Gastroesophageal sphincter (tissue), 4 donors: ENCODE measurements at places on chromosomes 5 and 9.

GRCh38 chr5:7877851-7878250 is 8.9 kb downstream of the MTRR start:
- ATAC-seq = no peak

DNA sequence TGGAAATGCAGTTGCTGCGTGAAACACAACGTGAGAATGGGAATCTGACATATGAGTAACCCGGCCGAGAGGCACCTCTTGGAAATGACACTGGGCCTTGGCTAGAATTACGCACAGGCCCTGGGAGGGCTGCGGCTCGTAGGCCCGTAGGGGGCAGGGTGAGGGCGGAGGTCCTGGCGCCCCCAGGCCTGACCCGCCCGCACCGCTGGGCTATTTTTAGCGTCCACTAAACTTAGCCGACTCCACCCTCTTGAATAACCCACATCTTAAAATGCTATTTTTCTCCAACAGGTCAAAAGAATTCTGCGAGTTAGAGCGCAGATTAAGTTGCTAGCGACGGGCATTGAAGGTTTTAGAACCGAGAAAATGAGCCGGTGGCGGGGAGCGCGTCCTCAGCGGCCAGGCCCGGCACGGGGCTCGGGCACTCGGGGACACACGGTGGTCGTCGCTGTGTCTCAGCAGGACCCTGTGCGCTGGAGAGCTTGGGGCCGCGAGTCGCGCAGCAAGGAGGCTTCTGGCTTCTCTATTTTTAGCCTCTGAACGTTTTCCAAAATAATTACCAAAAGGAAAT is 168.5 kb downstream of the AUH start:
- peak; percentile 84 for ATAC-seq

- no peak for ATAC-seq
Measured at GRCh38 chr5:164600274-164600673, 1094.9 kb downstream of the MAT2B start.

DNA sequence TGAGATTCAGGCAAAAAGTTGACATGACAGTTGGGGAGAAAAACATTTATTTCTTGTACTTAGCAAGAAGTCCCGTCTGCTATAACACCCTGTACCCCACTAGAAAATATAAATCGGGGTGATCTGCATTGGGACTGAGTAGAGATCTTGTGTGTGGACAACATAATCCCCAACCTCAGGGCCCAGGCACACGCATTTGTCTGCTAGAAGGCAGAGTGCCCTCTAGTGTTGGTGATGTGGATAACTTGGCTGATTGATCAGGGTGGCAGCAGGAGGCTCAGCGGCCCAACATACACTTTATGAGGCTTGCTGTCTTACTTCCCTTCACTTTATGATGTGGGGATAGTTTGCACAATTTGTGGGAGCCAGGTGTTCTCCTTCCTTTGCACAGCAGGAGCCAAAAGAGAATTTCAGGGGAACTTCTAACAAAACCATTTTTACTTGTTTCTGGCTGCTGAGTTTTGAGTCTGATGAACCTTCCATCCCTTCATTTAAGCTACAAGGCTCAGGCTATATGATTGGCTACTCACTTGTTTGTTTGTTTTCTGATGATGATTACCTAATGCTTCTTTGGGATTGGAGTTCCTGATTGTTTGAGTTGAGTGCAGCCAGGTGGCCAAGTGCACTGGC is 263.2 kb downstream of the DMAC1 start:
- no peak for ATAC-seq

GRCh38 chr9:77753180-77753579 is 105.1 kb upstream of the GNA14 start:
- no peak for ATAC-seq

DNA sequence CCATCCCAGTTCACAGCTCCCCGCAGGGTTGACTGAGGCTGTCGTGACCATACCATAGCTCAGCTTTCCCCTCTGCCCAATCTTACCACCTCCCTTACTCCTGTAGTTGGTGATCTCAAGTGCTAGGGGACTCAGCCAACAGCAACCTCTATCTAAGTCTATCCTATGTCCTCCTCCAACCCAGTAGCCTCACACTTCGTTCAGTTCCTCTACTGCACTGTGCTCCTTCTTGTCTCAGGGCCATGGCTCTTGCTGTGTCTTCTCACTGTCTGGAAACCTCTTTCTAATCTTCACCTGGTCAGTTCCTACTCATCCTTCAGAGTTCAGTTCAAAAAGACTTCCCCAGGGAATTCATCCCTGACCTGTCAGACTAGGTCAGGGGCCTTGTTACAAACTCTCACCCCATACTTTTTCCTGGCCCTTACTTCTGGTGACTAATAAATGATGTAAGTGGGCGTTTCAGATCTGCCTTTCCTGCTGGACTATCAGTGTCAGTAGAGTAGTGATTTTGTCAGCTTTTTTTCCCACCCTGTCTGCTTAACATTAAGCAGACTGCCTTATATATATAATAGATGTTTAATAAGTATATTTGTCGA is 53.6 kb upstream of the NR3C1 start:
- ATAC-seq = no peak

- no peak for ATAC-seq
Measured at GRCh38 chr9:121938621-121939020, 154.5 kb downstream of the TTLL11 start.

- no peak for ATAC-seq
Measured at GRCh38 chr5:67139030-67139429, 57.6 kb downstream of the CD180 start.

- ATAC-seq = no peak
Measured at GRCh38 chr9:5425006-5425628, 12.6 kb downstream of the PLGRKT start.

- ATAC-seq = no peak
Measured at GRCh38 chr9:38361473-38361850, 31.0 kb upstream of the ALDH1B1 start.

- ATAC-seq = no peak
Measured at GRCh38 chr5:167339205-167339604, 952.2 kb upstream of the WWC1 start.

DNA sequence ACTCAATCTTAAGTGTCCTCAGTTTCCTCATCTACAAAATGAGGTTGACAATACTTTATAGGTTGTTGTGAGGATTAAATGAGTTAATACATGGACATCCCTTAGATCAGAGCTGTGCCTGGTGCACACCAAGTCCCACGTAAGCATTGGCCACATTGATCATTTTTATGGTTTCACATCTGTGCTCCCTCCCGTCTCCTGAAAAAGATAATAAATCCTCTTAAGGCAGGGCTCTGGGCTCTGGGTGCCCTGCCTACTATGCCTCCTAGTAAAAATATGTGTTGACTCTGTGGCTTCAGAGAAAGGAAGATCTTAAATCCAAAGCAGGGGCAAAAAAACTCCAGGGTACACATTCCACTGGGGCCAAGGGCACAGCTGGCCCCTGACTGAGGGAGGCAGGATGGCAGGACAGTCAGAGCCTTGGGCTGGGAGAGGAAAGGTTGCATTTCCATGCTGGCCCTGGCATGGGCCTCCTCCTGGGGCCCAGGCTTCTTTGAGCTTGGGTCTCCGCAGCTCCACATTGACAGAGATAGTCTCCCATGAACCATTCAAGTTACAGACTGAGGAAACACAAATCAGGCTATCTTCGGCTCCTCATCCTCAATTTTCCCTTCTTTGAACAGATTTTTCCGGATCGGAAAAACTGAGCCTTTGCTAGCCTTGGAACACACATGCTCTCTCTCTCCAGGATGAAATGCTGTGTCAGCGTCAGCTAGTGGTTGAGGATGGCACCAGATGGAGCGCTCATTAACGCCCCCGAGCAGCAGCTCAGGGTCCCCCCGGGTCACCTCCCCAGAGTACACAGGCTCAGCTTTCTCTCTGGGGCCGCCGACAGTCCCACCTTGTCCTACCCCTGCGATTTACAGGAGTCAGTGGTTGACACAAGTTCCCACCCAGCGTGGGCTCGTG is 22.4 kb upstream of the KIF12 start:
- ATAC-seq = no peak

- no peak for ATAC-seq
Measured at GRCh38 chr5:167229751-167230150, 1061.7 kb upstream of the WWC1 start.

DNA sequence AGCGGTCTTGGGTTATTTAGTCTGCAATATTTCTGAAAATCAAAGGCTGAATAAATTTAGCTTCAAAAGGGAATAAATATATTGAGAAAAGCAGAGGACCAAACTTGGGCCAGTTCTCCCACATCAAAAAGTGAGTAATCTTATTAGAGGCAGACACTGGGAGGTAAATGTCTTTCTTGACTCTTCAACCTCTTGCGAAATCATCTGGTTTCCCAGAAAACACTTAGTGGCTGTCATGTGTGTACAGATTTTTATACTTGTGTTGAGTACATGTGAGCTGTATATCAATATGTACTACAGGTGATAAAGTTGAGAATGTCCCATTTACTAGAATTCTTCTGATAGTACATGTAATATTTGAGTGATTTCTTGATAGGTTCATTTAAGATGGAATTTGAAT is 454.9 kb downstream of the PRR16 start:
- no peak for ATAC-seq

DNA sequence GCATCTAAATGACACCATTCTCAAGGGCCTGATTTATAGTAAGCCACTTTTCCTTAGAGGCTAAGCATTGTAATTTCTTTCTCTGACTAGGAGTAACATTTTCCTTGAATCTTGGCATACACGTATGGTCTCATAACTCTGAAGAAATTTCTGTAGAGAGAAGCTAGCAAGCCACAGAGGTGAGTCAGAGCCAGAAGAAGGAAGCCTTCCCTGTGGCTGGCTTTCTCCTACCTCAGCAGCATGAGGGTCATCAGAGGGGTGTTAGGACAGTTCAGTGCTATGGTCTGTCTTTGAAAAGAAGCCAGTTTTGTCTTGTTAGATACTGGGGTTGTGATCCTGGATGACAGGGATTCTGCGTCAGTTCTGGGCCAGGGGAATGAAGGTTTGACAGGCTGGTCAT is 3.2 kb downstream of the SNX30 start:
- ATAC-seq = no peak

DNA sequence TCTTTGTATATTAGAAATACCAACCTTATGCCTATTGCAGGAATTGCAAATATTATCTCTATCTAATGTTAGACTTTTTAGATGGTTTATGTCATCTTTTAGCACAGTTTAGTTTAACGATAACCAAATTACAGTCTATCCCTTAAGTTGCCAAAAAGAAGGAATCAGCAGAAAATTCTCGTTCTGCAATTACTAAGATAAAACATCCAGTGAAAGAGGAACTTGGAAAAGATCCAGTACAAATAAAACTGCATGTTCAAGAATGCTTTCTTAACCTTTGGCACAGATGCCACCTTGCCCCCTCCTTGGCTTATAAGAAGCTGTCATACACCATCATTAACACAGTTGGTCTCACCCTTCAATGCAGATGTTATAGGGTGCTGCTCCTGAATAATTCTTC is 124.0 kb downstream of the SEMA5A start:
- ATAC-seq = no peak

DNA sequence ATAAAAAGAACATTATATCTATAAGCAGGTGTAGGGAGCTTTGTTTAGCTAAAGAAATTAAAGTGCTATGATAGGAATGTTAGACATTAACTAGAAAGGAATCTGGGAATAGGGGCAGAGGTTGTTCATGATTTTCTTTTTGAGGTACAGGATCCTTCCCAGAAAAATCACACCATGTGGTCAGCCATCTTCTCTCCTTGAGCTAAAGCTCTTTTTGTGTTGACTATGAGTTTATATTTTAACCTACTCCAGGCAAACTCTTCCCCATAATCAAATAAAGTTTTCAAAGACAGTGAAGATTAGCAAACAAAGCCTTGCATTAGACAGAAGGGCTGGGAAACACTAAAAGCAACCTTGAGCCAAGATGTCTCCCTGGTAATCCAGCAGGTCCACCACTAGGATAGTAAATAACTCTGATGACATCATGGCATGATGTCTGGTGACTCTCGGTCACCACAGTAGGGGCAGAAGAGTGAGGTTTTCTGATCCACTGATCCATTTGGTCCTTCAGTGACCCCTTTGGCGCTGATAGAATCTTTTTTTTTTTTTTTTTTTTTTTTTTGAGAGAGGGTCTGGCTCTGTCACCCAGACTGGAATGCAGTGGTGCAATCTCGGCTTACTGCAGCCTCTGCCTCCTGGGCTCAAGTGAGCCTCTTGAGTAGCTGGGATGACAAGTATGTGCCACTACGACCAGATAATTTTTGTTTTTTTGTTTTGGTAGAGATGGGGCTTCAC is 30.6 kb upstream of the IL6ST start:
- ATAC-seq = no peak

DNA sequence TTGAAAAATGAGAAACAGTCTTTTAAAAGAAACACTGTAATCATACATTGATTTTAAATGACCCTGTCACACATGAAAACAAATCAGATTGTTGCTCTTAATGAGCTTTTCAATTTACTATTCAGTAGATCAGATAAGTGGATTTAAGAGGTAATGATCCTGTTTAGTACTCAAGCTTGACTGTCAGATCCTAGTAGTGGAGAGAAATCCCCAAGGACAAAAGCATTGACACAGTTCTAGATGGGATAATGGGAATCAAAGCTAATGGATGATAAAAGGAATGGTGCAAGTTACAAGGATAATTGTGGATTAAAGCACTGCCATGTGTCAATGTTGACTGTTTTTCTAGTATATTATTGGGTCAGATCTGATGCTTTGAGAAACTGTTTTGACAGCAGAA is 142.3 kb upstream of the TLX3 start:
- ATAC-seq = no peak

DNA sequence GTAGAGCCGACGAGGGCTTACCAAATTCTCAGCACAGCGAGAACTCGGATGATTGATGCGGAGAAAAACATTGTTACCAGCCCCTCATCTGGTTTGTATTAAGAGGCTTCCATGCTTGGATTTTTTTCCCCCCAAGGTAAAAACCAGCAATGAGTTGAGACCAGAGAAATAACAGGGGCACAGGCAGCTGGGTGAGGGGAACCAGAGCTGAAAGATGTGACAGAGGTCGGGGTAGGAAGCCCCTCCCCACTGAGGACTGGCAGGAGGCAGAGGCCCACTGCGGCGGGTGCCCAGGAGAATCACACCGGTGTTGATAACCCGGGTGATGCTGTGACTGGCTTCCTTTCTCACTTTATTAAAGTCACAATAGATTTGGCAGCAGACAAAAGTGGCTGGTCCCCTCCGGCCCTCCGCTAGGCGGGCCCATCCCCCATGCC is 116.5 kb upstream of the PHYKPL start:
- ATAC-seq = no peak

- no peak for ATAC-seq
Measured at GRCh38 chr9:88684046-88684445, 149.1 kb downstream of the NXNL2 start.

DNA sequence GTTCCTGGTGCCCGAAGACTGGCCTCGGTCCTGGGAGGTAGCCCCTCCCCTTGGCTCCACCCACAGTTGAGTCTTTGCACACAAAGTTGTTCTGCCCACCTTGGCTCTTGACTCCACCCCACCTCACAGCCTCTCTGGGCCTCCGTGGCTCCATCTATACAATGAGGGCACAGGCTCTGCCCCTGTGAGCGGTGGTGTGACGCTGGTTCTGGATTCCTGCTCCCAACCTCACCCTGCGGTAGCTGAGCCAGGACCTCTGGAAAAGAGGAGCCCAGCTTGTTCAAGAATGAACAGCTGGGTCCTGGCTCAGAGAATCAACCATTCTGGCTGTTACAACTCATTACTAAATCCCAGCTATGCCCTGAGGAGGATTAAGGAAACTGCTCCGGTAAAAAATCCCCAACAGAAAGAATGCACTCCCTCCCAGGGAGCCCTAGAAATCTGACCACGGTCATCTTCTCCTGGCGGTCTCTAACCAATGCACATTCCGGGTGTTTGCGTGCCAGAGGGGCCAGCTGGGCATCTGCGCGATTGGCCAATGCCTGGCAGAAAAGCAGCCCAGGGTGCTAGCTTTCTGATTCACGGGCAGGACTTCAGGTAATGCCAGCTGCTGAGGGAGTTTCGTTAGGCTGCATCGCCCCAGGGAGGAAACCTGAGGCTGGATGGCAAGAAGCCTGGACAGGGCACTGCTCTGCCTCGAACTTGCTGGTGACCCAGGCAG is 9.9 kb upstream of the GRHPR start:
- ATAC-seq = no peak

GRCh38 chr5:107435061-107435460 is 235.7 kb downstream of the EFNA5 start:
- ATAC-seq = no peak
